ENCODE measurements at places on chromosomes 1 and 21.

DNA sequence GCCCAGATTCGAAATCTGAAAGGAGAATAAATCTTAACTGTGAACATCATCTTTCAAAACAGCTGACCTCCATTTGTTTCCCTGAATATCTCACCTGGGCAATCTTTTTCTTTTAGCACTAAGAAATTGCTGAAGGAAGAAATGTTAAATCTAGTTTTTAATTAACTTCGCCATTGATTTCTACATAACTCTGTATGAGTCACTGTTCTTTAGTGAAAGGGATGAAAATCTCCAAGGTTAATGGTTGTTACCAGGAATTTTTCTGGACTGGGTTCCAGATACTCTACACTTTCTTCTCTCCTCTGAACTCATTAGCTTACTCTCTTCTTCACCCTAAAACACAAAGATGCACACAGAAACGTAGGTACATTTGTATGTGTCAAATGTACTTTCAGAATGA lies 235.7 kb downstream of the BACH1 start:
- no peaks in the 10 kb centered on the region for H3K4me1 ChIP-seq
- H3K4me3 ChIP-seq, result no peak overlapping the region
- H3K36me3 ChIP-seq, result no peaks in the 10 kb centered on the region
- DNase-seq, result no peak

GRCh38 chr1:64228167-64228957 lies 24.9 kb downstream of the UBE2U start:
- H3K27me3 ChIP-seq, result no peaks in the 10 kb centered on the region
- no peak for DNase-seq
- no peak overlapping the region for H3K4me3 ChIP-seq
- no peaks in the 10 kb centered on the region for H3K36me3 ChIP-seq

DNA sequence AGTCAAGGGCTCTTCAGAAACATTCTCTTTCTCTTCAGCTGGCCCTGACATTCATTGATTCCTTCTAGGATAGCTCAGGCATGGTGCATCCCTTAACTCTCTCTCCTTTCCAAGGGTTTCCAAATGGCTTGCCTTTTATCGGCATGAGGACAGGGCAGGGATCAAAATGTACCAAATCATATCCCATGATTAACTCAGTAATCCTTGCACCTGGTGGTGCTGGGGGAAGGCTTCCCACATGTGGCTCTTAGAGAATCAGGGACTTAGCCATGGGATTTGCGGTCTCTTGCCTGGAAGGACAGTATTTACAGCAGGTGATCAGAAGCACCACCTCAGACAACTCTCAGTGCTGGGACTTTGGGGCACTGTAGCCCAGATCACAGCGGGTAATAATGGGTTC lies 46.2 kb upstream of the EDEM3 start:
- no peak overlapping the region for H3K4me3 ChIP-seq
- H3K27me3 ChIP-seq, result no peaks in the 10 kb centered on the region

DNA sequence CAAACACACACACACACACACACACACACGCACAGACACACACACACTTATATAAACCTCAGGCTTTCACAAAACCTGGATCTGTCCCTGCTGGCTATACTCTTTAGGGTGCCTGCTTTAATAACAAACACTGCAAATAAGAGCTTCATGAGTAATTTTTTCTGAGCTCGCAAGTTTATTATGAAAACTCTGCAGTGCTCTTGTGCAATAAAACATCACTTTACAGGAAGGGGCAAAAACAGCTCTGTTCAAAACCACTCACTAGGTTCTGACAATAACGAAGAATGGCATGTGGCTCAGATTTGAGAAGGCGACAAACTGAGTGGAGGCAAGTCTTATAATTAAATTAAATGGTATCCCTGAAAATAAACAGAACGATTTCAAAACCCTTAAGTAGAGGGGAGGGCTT lies 42.6 kb upstream of the CTPS1 start:
- no peaks in the 10 kb centered on the region for H3K36me3 ChIP-seq
- no peaks in the 10 kb centered on the region for H3K27me3 ChIP-seq
- H3K4me3 ChIP-seq, result no peak overlapping the region
- no peak for DNase-seq

GRCh38 chr21:35201799-35202198 lies 152.7 kb upstream of the RUNX1 start:
- no peak overlapping the region for H3K27ac ChIP-seq
- no peak for DNase-seq
- H3K27me3 ChIP-seq, result peaks cover 2% of the 10 kb centered on the region

DNA sequence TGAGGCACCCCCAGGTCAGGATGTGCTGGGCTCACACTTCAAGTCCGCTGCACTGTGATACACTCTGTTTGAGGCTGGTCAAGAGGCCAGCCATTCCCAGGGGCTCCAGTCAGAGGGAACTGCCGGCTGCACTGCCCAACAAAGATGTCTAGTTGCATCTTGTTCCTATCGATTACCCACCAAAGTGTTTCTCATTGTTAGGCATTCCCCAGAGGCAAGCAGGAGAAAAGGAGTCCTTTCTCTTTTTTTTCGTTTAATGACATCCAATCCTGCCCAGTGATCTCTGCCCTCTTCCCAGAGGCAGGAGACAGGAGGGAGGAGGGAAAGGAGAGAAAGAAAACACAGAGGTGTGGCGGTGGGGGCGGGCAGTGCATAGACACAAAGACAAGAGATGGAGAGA lies 150.4 kb downstream of the OMA1 start:
- no peaks in the 10 kb centered on the region for H3K27me3 ChIP-seq
- no peaks in the 10 kb centered on the region for H3K36me3 ChIP-seq
- H3K4me1 ChIP-seq, result no peaks in the 10 kb centered on the region
- no peak overlapping the region for H3K27ac ChIP-seq
- no peak overlapping the region for H3K4me3 ChIP-seq
- no peak for DNase-seq

GRCh38 chr1:8422510-8423268 lies 104.8 kb downstream of the SLC45A1 start:
- no peak for DNase-seq
- no peaks in the 10 kb centered on the region for H3K27me3 ChIP-seq
- peaks cover 26% of the 10 kb centered on the region for H3K4me1 ChIP-seq
- H3K36me3 ChIP-seq, result no peaks in the 10 kb centered on the region
- peak overlapping the region; percentile 98 for H3K27ac ChIP-seq

DNA sequence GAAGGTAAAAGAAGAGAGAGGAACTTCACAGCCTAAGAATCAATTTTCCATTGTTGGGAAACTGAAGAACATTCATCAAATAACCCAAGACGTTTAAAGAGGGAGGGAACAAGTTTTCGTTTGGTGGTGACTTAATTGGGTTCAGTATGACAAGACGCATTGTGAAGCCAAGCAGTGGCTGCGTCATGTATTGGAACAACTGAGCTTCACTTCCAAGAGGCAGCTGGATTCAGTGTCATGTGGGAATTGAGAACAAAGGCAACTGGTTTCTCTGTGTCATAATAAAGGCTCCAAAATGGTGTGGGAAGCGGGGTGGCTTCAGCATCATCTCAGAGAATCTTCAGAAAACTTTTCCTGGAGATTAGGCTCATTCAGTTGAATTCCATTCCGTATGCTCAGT lies 29.8 kb upstream of the RC3H1 start:
- no peak for DNase-seq
- no peaks in the 10 kb centered on the region for H3K4me1 ChIP-seq
- H3K4me3 ChIP-seq, result no peak overlapping the region
- no peaks in the 10 kb centered on the region for H3K36me3 ChIP-seq
- no peaks in the 10 kb centered on the region for H3K27me3 ChIP-seq

DNA sequence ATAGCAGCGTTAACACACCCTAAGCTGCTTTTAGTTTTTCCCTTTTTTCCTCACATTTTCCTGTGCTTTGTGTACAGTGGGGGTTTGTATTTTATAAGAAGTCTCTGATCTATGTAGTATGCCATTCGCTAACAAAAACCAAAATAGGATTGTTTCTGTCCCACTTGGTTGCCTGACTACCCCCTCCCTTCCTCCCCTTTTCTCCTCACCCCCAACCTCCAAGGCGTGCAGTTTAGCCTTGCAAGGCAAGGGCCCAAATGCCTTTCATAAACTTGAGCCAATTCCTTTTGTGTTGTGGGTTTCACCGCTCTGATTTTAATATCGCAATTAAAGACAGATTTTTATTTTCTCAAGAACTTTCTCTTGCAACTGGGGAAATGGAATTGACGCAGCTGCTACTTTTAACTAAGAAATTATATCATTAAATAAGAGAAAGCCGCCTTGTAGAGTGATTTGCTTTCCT lies 276.9 kb downstream of the TM2D1 start:
- no peaks in the 10 kb centered on the region for H3K27me3 ChIP-seq
- peaks cover 12% of the 10 kb centered on the region for H3K4me1 ChIP-seq
- H3K27ac ChIP-seq, result peak overlapping the region; percentile 0
- no peak overlapping the region for H3K4me3 ChIP-seq

DNA sequence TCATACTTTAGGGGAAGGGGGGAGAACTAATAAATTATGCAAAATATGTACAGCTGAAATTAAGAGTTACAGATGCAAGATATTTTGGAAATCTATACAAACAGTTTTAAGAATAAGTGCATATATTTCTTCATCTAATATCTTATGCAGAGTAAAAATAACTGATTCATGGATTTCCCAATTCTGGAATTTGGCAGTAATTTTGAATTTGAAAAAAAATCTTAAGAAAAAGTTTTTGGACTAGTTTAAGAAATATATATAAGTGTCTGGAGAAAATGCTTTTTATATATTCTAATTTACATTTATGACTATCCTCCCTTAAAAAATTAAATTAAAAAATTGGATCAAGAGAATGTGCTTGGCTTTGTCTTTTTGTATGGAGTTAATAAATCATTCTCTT lies 474.3 kb downstream of the BRINP3 start:
- H3K27me3 ChIP-seq, result no peaks in the 10 kb centered on the region
- H3K4me3 ChIP-seq, result no peak overlapping the region
- no peak for DNase-seq
- H3K36me3 ChIP-seq, result no peaks in the 10 kb centered on the region

DNA sequence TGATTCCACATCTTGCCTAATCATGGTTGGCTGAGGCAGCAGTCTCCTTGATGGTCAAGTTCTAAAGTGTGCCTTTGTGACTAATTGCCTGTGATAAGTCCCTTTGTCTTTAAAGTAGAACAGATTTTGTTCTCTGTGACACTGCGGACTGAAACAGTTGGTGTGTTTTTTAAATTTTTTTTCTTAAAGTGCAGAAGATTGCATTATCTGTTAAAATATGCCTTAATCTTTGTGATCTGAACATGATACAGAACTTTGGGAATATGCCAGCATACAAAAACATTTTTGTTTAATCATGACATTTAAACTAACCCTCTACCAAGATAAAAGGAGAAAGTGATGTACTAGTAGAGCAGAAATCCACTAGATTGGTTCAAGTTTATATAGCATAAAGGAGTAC lies 1260.6 kb upstream of the ADGRL2 start:
- no peaks in the 10 kb centered on the region for H3K4me1 ChIP-seq
- no peaks in the 10 kb centered on the region for H3K27me3 ChIP-seq
- H3K36me3 ChIP-seq, result no peaks in the 10 kb centered on the region
- DNase-seq, result no peak
- no peak overlapping the region for H3K27ac ChIP-seq

- no peaks in the 10 kb centered on the region for H3K36me3 ChIP-seq
- peaks cover 2% of the 10 kb centered on the region for H3K27me3 ChIP-seq
- no peak overlapping the region for H3K27ac ChIP-seq
Measured at GRCh38 chr1:214615109-214615508, 12.1 kb downstream of the CENPF start.

GRCh38 chr21:45635271-45636151 lies 8.0 kb upstream of the PCBP3 start:
- no peaks in the 10 kb centered on the region for H3K27me3 ChIP-seq
- no peak for DNase-seq
- H3K4me1 ChIP-seq, result no peaks in the 10 kb centered on the region
- H3K27ac ChIP-seq, result no peak overlapping the region

Data from prostate gland (tissue), 2 donors.